ENCODE measurements at places on chromosomes 13 and 19.

- no peak for DNase-seq
Measured at GRCh38 chr19:12628040-12629022, 17.6 kb downstream of the ZNF791 start.

DNA sequence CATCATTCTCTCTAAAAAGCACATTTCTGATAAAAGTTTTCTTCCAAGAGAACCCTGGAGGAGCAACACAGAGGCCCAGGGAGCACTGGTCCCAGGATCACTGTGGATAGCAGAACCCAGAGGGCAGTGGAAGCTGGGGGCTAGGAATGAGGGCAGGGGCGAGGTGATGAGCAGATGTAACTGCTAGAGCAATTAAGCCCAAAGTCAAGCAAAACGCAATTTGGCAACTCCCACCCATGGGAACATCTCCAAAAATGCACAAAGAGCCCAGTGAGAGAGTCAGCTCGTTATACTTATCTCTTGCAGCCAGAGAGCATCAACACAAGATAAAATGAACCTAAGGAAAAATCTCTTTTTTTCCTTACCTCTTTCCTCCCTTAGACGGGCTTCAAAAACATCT lies 284.2 kb downstream of the TBC1D4 start:
- no peak for DNase-seq

GRCh38 chr13:77235456-77236022 lies 91.4 kb downstream of the MYCBP2 start:
- DNase-seq: no peak

DNA sequence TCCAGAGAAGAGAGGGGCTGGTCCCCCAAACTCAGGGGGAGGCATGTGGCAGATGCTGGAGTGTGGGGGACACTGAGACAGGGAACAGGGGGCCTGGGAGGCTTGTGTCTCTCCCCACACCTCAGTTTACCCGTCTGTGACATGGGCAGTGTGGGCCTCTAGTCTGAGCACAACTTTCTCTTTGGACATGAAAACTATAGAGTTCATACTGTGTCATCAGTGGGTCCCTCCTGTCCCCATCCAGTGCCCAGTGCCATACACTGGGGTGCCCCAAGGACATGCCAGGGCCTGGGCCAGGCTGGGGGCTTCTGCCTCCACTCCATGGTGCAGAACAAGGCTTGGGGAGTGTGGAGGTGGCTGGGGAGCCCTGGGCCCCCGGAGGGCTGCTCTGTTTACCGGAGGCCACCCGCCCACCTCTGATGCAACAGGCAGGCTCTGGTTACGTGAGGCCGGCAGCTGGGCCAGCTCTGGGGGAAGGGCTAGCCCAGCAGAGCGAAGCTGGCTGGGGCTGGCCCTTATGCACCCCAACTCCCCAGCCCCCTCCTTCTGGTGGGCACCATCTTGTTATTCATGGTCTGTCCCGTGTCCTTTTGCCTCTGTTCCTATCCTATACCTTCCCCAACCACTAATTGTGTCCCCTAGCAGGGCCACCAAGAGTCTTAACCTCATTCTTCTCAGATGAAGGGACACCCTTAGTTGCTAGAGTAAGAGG lies 1.9 kb upstream of the MEF2B start:
- DNase-seq: no peak

DNA sequence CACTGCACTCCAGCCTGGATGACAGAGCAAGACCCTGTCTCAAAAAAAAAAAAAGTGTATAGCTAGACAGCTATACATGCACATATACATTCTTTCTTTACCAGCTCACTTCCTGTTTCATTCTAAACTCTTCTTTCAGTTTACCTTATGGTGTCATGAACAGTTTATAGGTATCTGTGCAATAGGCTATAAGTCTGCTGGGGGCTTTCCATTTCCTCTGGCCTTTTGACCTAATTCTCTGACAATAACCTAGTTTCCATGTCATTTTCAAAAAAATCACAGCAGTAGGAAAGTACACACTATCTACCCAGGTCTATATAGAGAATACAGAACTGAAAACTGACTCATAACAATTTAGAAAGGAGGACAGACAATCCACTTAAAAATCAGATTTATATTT lies 24.4 kb upstream of the URAD start:
- no peak for DNase-seq

DNA sequence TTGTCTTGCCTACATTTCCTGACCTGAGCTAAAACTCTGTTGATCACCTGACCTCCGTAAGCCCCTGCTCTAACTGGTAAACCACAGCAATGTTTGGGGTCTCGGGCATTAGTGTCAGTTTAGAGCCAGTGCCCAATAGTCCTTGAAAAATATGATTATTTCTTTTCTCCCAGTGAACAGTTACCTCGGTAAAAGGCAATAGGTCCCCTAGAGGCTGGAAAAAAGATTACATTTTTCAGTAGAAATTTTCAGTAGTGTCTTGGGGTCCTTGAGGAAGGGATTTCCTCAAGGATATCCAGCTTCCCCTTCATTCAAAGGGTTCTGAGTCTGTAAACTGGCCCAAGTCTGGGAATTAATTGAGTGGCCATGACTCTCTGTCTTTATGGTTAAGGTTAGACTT lies 177.5 kb downstream of the SLC7A1 start:
- DNase-seq: no peak

GRCh38 chr13:27405546-27406134 lies 18.8 kb upstream of the GTF3A start:
- no peak for DNase-seq

- DNase-seq: no peak
Measured at GRCh38 chr13:99385161-99385560, 78.0 kb upstream of the GPR183 start.

DNA sequence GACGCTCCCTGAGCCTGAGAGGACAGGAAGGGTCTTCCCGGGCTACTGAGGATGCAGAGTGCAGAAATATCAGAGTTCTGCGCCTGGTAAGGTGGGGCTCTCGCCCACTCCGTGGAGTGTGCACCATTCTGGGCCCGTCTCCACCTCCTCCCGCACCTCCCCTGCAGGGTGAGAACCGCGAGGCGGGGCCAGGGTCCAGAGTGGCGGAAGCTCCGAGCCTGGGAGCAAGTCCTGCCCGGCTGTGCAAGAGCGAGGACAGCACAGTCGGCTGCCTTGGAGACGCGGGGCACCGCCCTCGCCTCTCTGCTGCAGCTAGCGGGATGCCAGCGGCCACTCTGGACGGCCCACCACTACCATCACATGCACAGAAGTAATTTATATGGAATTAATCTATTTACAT lies 2304.4 kb downstream of the PCDH9 start:
- DNase-seq: no peak

GRCh38 chr19:39111593-39112199 lies 13.9 kb upstream of the PAK4 start:
- no peak for DNase-seq

DNA sequence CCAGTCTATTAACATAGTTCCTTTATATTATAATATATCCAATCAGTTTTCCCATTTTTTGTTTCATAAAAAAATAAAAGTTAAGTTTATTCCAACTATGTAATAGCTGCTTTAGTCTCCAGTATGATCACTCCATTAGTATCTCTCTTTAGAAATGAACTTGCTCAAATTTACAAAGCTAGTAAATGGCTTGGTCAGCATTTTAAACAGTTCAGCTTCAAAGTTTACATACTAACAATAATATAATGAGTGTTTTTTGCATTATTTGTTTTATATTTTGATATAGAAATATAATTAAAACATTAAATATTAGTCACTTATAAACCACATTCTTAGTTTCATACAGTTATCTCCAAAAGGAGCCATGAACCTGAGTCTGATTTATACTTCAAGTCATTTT lies 1073.8 kb downstream of the SLITRK5 start:
- no peak for DNase-seq

- no peak for DNase-seq
Measured at GRCh38 chr19:4477034-4477801, 5.1 kb downstream of the HDGFL2 start.

DNA sequence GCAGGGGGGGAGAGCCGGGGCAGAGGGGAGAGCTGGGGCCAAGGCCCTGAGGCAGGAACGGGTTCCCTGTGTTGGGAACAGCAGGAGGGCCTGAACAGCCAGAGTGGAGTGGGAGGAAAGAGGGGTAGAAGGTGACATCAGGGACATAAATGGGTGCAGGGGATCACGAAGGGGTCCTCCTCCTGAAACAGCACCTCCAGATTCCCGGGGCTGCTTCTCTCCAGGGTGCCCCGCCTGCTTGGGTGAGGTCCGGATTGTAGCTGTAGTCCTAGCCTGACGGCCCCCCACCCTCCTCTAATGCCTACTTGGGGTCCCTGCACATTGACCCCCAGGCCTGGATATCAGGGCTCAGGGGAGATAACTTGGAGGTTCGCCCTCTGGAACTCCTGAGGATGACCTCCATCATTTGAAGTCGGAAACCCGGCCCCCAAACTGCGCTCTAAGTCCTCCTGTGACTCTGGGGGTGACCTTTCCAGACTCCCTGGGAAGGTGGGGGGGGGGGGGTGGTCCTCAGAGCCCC lies 473 bp upstream of the SCN1B start:
- no peak for DNase-seq

DNA sequence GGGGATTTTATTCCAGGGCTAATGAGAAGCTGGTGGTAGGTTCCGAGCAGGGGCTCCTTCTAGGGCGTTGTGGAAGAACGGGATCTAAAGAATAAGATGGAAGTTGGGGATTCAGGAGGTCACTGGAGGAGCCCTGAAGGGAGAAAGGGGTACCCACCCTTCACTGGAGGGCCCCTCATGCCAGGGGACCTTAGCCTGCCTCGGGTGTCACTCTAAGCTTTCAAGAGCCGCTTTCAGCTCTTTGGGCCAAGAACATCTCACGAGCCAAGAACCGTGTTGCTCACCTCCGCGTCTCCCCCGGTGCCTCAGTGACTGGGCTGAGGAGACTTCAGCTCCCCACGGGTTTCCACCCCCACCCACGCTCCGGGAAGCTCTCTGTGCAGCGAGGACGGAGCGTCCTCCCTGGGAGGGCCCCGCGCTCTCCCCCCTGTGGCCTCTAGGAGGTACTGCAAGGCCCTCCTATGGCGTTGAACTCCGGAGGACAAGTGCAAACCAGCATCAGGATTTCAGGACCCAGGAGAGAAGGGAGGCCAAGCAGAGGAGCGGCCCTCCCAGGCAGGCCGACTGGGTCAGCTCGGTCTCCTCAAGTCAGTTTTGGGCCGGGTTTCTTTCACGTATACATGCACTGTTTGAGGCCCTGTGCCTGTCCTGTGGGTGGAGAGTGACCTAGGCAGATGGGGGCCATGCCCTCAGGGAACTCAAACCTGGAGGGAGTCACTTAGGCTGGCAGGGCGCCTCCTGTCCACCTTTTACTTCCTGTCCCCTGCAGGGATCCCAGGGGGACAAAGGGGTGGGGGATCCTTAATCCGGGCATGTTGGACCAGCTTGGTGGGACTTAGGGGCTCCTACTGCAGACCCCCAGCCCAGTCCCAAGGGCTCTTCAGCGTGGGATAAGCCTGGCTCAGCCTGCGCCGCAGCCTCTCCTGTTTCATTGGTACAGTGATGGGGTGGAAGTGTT lies 5.1 kb upstream of the KRTDAP start:
- peak; percentile 18 for DNase-seq

GRCh38 chr13:81610644-81611043 lies 1269.7 kb upstream of the SPRY2 start:
- no peak for DNase-seq

- DNase-seq: no peak
Measured at GRCh38 chr19:13860679-13861391, 16.1 kb upstream of the NANOS3 start.

DNA sequence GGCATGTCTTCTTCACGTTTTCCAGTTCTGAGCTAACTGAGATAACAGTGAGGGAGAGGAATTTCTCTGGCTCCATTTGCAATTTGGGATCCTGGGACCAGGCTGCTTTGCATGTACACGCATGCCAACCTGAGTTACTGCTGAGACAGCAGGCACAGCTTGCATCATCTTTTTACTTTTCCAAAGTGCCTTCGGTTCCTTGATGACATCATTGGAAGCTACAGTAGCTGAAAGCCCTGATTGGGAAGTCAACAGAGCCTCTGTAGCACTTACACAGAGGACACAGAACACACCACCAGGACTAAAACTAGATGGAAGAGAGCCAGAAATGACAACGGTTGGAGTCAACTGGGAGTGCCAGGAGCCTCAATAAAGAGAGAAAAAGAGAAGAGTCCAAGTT lies 399.1 kb upstream of the GPC6 start:
- no peak for DNase-seq

DNA sequence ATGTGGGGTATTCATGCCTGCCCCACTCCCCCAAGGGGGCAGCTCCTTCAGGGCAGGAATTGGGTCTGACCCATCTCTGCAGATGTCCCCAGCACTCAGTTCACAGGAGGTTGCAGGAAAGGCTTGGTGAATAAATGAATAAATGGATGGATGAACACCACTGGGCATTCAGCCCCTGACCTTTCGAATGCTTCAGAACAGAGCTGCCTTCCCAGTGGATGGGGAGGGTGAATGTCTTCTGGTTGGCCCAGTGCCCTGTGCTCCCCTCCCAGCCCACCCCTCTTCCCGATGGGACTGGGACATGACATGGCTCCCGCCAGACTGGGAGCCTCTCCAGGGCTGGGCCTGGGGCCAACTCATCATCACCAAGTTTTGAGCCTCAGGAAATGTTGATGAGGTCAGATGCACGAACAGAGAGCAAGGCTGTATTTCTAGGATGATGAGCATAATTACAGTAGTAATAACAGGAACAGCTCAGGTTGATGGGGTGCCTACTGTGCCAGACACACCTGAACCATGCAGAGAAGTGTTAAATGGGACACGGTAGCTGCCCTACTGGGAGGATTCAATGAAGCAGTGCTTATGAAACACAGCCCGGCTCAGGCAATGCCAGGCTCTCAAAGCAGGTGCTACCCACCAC lies 25.7 kb downstream of the VRK3 start:
- no peak for DNase-seq

DNA sequence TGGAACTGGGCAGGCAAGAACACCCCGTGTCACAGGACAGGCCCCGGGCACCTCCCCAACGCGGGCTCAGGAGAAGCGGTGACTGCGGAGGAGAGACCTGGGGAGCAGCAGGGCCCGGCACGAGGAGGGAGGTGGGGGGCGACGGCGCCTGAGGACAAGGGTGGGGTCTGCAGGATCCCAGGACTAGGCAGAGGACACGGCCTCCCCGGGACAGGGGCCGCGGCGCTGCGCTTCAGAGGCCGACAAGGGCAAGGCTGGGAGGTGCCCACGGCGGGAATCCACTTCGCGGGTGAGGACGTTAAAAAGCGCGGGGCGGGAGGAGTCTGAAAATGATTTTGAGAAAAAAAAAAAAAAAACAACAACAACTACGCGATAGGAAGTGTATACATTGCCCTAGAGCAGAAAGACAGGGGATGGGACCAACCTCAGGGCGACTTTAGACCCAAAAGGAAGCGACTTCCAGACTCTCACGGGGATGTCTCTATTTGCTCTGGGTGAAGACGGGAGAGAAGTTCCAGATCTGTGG lies 44.9 kb downstream of the ZNF611 start:
- no peak for DNase-seq

GRCh38 chr13:31101472-31102170 lies 60.1 kb downstream of the HSPH1 start:
- no peak for DNase-seq

GRCh38 chr13:40074338-40074737 lies 418.9 kb downstream of the COG6 start:
- DNase-seq: no peak
